AML-193 (cell line): ENCODE measurements at places on chromosomes 2 and 18.

DNA sequence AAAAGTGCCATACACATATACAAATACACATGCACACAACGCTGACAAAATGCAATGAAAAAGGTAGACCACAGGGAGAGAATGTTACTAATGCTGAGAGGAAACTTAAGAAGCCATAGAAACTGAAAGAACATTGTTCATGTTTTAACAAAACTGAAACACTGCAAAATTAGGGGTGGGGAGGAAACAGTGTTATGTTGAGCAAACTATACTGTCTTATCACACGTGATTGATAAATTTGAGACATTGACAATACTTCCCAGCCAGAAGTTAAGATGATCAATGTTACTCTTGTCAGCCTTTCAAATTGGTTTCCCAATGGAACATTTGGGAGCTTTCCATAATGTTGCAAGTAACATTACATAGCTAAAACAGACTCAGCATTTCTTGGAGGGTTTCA is 165.5 kb downstream of the L3MBTL4 start:
- no peak for DNase-seq

GRCh38 chr2:229164545-229165249 is 106.4 kb downstream of the PID1 start:
- DNase-seq, result no peak

GRCh38 chr18:36340246-36340645 is 42.7 kb downstream of the FHOD3 start:
- DNase-seq, result no peak

DNA sequence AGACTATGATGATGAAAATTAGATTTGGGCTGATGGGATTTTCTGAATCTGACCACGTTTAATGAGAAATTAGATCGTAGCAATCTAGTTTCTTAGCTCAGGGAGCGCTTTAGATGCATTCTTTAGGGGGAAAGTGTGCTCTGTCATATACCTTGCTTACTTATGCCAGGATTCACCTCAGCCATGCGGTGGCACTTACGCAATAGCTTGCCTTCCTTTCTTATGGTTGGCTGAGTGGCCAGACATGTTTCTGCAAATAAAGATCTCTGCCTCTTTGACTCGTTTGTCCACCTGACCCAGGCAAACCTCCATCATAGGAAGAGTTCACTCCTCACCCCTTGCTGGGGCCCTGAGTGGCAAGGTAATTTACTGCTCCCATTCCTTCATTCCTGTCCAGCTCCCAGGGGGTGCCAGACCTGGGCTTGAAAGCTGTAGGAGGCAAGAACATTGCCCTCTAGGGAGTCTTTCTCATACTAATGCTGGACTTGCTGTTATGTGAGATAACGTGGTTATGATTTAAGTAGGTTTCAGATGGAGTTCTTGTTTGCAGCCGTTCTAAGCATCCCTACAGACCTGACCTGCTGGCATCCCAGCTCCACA is 57.1 kb downstream of the FBLN7 start:
- DNase-seq, result no peak

- no peak for DNase-seq
Observed at GRCh38 chr2:3712424-3712823, 9.0 kb downstream of the DCDC2C start.

GRCh38 chr2:33694904-33695303 is 95.8 kb upstream of the FAM98A start:
- DNase-seq, result no peak

DNA sequence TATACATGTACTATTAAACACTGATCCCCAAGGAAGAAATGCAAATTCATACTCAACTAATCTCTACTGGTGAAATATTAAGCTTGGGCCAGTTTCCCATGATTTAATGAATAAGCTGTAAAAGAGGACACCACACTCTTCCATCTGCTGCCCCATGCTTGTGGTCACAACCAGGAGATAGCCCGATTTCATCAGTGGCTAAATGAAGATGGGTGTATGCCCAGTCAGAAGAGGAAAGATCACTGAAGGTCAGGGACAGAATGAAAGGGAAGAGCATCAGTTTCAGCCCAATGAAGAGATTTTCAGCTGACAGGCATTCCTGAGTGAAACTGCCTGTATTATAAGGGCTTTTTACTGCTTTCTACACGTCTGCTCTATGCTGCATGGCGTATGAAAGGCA is 103.5 kb downstream of the KCNS3 start:
- no peak for DNase-seq

DNA sequence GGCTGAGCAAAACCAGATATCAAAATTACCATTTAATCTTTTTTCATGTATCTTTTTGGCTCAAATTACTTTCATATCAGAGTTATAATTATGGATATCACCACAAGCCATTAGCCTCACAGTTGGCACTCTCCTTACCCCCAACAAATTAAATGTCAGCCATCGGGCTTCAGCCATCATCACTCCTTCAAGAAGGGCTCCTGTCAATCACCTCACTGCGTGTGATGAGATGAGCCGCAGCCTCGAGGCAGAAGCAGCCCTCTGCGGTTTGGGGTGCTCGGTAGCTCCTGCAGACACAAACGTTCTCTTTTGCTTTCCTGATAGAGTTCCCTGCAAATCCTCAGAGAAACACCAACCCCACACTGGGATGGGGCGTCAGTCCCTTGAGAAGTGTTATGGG is 94.1 kb downstream of the DNER start:
- DNase-seq, result no peak

- DNase-seq, result no peak
Observed at GRCh38 chr2:188399159-188399558, 107.5 kb downstream of the GULP1 start.

DNA sequence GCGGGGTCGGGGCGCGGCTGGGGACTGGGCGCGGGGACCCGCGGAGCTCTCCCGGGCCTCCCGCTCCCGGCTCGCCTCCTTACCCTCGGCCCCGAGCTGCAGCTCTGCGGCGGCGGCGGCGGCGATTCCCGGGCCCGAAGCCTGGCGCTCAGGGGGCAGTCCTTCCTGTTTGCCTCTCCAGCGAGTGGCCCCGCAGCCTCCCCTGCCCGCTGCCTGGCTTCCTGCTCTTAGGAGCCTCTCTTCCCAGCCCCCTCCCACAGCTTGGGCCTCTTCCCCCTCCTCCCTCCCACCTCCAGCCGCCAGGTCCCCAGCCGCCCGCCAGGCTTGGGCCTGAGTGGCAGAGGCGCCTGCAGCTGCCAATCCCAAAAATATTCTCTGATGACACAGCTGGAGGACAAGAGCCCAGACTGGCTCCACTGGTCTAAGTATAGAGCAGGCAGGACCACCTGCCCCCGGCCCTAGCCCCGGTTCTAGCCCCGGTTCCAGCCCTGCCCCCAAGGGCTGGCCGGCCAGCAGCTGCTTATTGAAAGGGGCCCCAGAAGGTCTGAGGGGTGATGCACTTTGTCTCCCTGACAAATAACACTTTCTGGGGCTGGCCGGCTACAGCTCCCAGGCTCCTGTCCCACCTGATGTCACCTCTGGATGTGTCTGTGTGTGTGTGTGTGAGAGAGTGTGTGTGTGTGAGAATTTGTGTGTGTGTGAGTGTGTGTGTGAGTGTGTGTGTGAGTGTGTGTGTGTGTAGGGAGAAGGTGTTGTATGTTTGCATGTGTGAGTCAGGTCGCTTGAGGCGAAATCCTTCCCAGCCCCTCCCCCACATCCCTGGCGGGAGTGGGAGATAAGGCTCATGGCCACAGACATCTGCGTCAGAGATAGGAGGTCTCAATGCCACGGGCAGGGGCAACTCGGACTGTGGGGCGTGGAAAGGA is at the start of gene OBSL1:
TSS of gene OBSL1 (minus strand) at position 229 of the 926 bp plus-strand sequence. CDS start 307 bp downstream, outside the sequence.
- DNase-seq, result no peak

- DNase-seq, result peak; percentile 51
Observed at GRCh38 chr2:128232965-128233789, 85.5 kb downstream of the HS6ST1 start.

DNA sequence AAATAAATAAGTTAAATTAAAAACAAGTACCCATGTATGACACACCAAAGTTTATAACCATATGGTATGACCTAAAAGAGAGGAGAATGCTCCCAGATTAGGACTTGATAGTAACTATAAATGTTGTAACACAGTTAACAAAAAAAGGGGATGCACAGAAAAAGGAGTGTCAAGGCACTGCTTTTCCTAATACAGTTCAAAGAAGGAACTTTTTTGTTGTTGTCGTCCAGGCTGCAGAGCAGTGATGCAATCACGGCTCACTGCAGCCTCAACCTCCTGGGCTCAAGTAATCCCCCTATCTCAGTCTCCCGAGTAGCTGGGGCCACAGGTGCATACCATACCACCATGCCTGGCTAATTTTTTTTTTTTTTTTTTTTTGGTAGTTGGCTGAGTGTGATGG is 2.7 kb downstream of the NARS1 start:
- DNase-seq, result no peak

- DNase-seq, result no peak
Observed at GRCh38 chr18:12432196-12432595, 24.5 kb downstream of the PRELID3A start.

- no peak for DNase-seq
Observed at GRCh38 chr2:70767699-70768589, at the start of gene ADD2. Gene ADD2 (minus strand): TSS chr2:70768200. CDS start chr2:70706408, 61,792 bp downstream.

- DNase-seq, result no peak
Observed at GRCh38 chr18:45249246-45249661, 366.0 kb upstream of the SLC14A2 start.

- no peak for DNase-seq
Observed at GRCh38 chr2:106053116-106053515, 141.0 kb downstream of the UXS1 start.

- DNase-seq, result no peak
Observed at GRCh38 chr18:32760391-32760790, 12.4 kb downstream of the KLHL14 start.

DNA sequence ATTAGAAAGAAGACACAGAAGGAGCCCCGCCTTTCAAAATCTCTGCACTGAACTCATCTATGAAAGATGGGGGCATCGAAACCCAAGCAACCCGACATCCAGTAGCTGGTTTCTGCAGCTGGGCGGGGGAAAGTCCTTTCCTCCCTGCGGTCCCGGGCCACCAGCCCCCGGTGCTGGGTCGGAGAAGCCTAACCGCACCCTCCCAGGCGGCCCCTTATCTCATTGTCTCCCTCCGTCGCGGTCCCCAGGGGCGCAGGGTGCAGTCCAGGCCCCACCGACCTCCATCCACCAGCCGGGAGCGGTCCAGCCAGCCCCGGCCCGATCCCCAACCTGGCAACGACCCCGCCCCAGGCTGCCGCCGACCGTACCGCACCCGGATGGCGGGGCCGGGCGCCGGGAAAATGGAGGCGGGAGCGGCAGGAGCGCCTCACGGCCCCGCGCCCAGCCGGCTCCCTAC is 452 bp downstream of the RAPH1 start:
- no peak for DNase-seq

- no peak for DNase-seq
Observed at GRCh38 chr2:1446301-1446700, 33.0 kb downstream of the TPO start.

DNA sequence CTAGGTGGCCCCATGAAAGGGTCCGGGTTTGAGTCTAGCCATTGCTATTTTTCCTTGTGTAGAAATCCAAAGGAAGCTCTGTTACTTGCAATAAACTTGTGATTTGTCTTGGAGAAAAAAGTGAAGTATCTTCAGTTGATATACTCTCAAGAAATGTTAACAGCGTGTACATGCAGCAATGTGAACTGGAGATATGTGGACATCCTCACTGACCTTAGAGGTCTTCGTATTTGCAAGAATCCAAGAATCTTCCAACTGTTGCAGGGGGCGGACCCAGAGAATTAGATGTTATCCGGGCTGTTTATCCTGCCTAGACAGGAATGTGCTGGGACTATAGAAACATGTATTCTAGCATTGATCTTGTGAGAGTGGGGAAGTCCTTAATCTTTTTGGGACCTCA is 187.6 kb downstream of the KCNS3 start:
- DNase-seq, result no peak

- no peak for DNase-seq
Observed at GRCh38 chr18:66317243-66318090, 286.4 kb downstream of the CDH19 start.
